Stimulated activated CD8-positive, alpha-beta memory T cell treated with anti-CD3 and anti-CD28 coated beads, Interleukin-15, amount 100 ng/mL, for 48 hours (primary cell): ENCODE measurements at places on chromosomes 3 and 15.

- no peak for DNase-seq
Observed at GRCh38 chr3:11238880-11239279, 33.3 kb upstream of the ATG7 start.

DNA sequence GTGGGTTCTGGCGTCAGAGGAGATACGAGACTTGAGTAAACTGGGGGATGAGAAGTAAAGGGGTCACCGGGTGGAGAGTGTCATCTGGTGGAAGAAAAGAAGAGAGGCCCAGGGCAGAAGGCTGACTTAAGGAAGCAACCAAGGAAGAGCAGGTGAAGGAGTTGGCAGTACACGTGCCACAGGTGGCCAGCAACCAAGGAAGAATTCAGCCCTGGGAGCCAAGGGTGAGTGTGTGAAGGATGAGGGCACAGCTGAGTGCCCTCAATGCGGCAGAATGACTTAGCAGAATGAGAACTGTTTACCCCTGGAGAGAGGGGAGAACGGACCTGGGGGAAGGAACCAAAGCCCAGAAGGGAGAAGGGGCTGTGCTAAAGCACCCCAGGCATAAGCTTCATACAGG lies 71.3 kb downstream of the WHAMM start:
- DNase-seq: no peak

GRCh38 chr3:191889106-191889505 lies 428.1 kb downstream of the PYDC2 start:
- DNase-seq: no peak

DNA sequence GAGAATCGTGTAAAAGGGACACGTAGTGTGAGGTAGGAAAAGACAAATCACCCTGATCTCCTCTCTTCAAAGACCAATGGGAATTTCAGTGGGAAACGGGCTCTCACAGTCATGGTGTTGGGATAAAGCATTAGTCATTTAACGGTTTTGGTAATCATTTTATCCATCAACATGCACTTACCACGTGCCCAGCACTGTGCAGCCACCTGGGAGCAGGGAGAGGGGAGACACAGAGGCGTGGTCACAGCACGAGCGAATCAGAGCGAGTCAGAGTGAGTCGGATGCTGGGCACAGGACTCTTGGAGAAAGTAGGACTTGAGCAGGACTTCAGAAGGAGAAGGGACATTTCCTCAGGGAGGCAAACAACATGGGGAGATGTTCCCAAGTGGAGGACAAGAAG lies 130.8 kb downstream of the MINAR1 start:
- DNase-seq: no peak

- no peak for DNase-seq
Observed at GRCh38 chr15:36978126-36978525, 122.2 kb downstream of the MEIS2 start.

DNA sequence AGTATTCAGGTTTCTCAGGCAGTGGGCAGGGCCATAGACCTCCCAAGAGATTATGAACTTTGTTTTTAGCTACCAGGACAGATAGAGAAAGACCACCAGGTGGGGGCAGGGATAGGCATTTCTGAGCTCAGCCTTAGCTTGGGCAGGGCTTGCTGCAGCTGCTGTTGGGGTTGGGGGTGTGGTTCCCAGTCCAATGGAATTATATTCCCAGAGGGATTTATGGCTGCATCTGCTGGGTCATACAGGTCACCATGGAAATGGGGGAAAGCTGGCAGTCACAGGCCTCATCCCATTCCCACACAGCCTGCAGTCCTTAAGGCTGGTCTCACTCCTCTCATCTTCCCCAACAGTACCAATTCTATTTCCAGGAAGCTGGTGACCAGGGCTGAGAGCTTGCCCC lies 144.6 kb upstream of the ZPLD1 start:
- DNase-seq: no peak

DNA sequence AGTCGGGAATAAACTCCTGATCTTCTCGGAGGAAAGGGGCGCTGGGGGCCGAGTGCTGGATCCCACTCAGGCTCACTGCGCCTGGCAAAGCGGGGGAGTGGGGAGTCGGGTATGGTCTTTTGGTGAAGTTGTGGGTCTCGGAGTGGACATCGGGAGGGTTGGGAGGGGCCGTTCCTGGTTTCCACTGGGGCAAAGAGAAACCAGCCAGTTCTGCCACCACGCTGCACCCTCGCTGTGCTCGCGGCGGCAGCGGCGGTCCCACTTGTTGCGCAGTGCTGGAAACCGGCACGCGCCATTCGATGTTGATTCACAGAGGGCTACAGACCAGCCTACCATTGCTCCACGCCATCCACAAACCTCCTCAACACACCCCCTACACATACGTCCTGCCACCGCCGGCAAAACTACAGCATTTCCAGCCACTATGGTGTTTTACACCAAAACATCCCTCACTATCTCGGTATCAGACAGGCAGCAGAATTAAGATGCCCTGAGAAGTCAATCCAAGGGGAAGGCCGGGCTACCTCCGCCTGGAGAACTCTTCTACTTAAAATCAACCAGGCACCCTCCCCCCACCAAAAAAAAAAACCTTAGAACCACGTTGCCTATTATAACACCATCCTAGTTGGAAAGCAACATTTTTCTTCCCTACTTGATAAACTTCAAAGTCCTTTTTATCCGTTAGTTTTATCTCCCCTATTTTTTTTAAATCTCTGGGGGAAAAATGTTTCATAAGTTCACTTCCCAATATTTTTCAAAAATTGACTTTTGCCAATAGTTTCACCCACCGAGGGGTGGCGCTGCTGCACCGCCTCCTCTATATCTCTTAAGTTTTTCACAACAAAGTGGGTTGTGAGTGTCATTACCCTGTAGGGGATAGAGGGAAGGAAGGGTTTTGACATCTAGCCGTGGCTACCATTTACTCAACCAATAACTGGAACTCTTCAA lies 3.6 kb downstream of the BCL6 start:
- DNase-seq: peak; percentile 70

- no peak for DNase-seq
Observed at GRCh38 chr3:178439504-178439903, 96.7 kb upstream of the KCNMB2 start.

DNA sequence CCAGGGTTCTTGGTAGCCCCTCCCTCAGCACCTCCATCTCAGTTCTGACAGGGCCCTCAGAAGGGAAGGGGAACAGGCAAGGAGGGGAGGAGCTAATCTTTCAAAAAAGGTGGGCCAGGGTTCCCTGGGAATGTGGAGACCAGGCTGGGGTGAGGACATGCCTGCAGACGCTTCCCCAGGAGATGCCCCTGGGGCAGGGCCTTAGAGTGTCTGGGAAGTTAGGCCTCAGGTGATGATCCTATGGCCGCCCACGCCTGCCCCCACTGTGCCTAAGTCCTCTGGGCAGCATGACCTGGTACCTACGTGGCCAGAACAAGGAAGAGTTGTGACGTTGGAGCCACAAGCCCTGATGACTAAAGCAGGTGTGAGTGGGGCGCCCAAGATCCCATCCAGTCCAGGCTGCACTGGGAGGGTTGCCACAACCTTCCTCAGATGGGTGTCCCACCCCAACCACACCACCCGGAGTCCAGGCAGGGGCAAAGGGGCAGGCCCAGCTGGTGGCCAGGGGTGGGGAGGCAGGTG lies 3.9 kb upstream of the SEMA3B start:
- DNase-seq: no peak
